ENCODE measurements at places on chromosomes 1 and 21. TPM values are rescaled to one million over a fixed set of nuclear protein-coding genes. Genes with fewer than 3 reads are reported as not detected.

DNA sequence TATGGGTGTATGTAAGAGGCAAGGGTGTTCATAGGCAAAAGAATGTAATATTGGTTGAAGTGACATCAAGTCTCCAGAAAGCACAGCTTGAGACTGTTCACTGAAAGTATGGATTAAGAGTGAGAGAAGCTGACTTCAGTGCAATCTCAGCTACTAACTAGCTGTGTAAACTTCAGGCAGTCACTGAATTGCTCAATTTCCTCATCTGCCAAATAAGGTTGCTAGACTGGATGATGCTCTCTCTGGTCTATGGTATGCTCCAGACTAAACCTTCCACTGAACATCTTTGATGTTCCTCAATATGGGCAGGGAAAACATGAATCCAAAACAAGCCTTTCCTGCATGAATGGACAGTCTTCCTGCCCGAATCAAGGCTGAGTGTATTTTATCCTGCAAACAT, 111.8 kb upstream of the USH2A start:
- no peak for DNase-seq
- H3K4me3 ChIP-seq: no peak overlapping the region
- no peaks in the 10 kb centered on the region for H3K4me1 ChIP-seq
- no peak overlapping the region for H3K27ac ChIP-seq
- no peaks in the 10 kb centered on the region for H3K27me3 ChIP-seq
- H3K36me3 ChIP-seq: no peaks in the 10 kb centered on the region

Gene PYHIN1
- polyA plus RNA-seq: not detected

DNA sequence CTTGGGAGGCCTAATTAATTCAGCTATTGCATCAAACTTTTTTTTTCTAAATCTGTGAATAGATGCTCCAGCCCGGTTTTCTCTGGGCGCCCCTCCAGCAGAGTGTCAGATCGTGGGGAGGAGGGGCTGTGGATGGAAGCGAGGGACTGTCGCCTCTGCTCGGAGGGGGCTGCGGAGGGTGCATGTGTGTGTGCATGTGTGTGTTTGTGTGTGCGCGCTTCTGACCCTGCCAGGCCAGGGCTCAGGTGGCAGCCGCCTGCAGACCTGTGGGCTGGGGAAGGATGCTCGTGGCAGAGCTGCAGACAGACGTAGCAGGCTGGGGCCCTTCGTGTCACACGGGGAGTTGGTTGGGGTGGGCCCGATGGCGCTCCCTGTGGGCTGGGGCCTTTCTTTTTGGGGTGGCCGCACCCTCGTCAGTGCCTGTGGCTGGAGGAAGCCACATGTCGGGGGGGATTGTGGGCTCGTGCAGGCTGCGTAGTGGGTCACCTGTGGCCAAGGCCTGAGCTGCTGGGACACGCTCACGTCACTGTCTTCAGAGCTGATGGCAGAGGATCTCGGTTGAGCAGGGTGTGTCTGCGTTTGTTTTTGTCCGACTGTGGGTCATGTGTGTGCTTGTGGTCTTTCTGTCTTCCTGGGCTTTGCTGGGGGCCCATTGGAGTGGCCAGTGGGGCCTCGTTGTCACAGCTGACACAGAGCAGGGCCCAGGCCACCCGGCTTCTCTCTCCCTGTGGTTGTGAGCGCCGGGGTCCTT, 2.8 kb downstream of the SKI start:
- H3K36me3 ChIP-seq: no peaks in the 10 kb centered on the region
- peaks cover 64% of the 10 kb centered on the region for H3K4me1 ChIP-seq
- no peak for DNase-seq
- peak overlapping the region; percentile 83 for H3K4me3 ChIP-seq
- H3K27ac ChIP-seq: peak overlapping the region; percentile 89

Gene SLC45A1
- 3.2 TPM for polyA plus RNA-seq

DNA sequence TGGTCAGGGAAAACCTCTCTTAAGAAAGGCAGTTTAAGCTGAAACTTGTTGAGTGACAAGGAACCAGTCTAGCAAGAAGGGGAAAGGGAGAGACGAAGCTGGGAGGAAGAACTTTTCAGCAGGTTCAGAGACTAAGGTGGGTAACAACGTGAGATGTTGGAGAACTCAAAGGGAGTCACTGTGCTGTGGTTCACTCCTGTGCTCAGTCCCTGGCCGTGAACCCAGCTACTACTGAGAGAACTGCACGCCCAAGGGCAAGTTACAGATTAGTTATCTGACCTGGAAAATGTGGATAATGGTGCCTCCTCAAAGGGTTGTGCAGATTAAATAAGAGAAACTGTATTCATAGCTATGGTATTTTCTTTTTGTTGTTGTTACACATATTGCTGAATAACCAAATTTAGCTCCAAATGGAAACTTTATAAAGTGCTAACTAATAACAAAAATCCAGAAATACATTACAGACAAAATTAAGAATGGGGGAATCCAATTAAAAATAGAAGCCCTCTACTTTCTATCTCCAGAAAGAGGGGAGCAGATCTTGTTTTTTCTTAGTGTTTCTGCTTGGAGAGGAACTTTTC, 2.9 kb downstream of the ZBTB40 start:
- no peaks in the 10 kb centered on the region for H3K27me3 ChIP-seq
- H3K27ac ChIP-seq: no peak overlapping the region
- no peaks in the 10 kb centered on the region for H3K36me3 ChIP-seq

DNA sequence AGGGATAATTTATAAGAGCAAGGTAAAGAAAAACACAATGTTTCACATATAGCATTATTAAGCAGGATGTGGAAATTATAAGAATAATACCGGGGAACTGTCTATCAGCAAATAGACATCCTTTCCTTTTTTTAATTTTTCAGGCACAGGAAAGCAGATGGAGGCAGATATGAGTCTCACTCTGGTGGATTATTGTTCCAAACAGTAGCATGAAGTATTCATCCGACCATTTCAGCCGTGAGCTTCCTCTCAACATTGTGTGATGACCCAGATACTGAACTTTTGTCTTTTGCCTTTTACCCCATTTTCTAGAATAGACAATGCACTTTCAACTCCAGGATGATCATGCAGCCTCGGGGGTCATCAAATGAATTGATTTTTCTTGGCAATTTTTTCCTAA, 599.8 kb downstream of the ADGRL2 start:
- no peak overlapping the region for H3K4me3 ChIP-seq
- H3K36me3 ChIP-seq: no peaks in the 10 kb centered on the region
- H3K27me3 ChIP-seq: no peaks in the 10 kb centered on the region
- no peak for DNase-seq

- H3K27me3 ChIP-seq: no peaks in the 10 kb centered on the region
- H3K36me3 ChIP-seq: no peaks in the 10 kb centered on the region
- H3K4me1 ChIP-seq: no peaks in the 10 kb centered on the region
These were observed 640.7 kb downstream of the ADGRL2 start for GRCh38 chr1:82441402-82441801.

GRCh38 chr1:93005252-93005598, 44.0 kb upstream of the DIPK1A start:
- no peak for DNase-seq
- H3K27ac ChIP-seq: no peak overlapping the region
- H3K27me3 ChIP-seq: peaks cover 5% of the 10 kb centered on the region
- H3K4me1 ChIP-seq: no peaks in the 10 kb centered on the region
- H3K4me3 ChIP-seq: no peak overlapping the region
- H3K36me3 ChIP-seq: no peaks in the 10 kb centered on the region

GRCh38 chr1:201269281-201269680, 14.0 kb upstream of the PKP1 start:
- DNase-seq: no peak
- no peak overlapping the region for H3K27ac ChIP-seq
- H3K36me3 ChIP-seq: no peaks in the 10 kb centered on the region
- no peak overlapping the region for H3K4me3 ChIP-seq
- H3K4me1 ChIP-seq: no peaks in the 10 kb centered on the region

- no peaks in the 10 kb centered on the region for H3K27me3 ChIP-seq
- DNase-seq: no peak
- no peak overlapping the region for H3K27ac ChIP-seq
- H3K4me3 ChIP-seq: no peak overlapping the region
- peaks cover 27% of the 10 kb centered on the region for H3K4me1 ChIP-seq
- H3K36me3 ChIP-seq: peaks cover 100% of the 10 kb centered on the region
These were observed 88.9 kb downstream of the UBR4 start for GRCh38 chr1:19121192-19121591.

DNA sequence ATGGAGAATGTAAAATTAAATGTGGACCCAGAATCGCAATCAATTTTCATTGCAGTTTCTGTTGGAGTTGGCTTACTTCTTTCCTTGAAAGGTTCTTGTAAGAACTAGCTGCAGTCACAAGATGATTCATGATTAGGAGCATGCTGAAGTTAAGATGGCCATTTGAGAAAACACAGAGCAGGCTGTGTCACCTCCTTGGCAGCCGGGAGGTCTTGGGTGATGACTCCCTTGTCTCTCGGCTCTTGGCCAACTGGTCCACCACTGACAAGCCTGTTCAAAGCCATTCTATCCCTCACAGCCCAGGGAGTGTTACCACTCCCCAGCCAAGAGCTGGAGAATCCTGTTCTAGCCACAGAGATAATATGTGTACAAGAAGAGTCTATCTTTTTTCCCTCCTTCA, 40.6 kb downstream of the OPTC start:
- H3K27ac ChIP-seq: no peak overlapping the region
- no peaks in the 10 kb centered on the region for H3K36me3 ChIP-seq
- H3K4me3 ChIP-seq: no peak overlapping the region
- H3K4me1 ChIP-seq: peaks cover 28% of the 10 kb centered on the region
- no peak for DNase-seq

GRCh38 chr1:110003747-110004428, 19.3 kb downstream of the AHCYL1 start:
- peaks cover 41% of the 10 kb centered on the region for H3K4me1 ChIP-seq
- no peaks in the 10 kb centered on the region for H3K27me3 ChIP-seq
- DNase-seq: peak; percentile 48
- H3K4me3 ChIP-seq: no peak overlapping the region
- H3K27ac ChIP-seq: peak overlapping the region; percentile 66

Gene FAM151A
- 0.64 TPM for polyA plus RNA-seq

Gene PODN
- polyA plus RNA-seq: 11.4 TPM

DNA sequence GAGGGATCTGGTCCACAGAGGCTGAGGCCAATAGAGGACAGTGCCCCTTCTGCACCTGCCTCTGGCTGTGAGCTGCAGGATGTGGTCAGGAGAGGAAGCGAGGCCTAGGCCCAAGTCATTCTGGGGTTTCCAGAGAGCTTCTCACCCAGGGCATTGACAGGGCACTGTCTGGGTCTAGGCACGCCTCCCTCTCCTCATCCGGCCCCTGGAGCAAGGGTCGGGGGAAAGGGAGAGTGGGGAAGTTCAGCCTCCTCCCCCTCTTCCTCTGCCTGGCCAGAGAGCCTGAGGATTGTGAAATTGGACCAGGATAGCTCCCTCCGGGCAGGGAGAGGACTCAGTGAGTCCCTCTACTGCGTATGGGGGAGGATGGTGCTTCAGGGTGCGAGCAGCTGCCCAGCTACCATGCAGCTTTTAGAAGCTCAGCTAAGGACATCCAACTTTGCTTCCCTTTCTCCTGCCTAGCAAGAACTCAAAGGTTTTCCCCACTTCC, 6.3 kb upstream of the INAVA start:
- no peaks in the 10 kb centered on the region for H3K36me3 ChIP-seq
- no peak overlapping the region for H3K27ac ChIP-seq
- H3K4me1 ChIP-seq: peaks cover 4% of the 10 kb centered on the region
- peaks cover 60% of the 10 kb centered on the region for H3K27me3 ChIP-seq

DNA sequence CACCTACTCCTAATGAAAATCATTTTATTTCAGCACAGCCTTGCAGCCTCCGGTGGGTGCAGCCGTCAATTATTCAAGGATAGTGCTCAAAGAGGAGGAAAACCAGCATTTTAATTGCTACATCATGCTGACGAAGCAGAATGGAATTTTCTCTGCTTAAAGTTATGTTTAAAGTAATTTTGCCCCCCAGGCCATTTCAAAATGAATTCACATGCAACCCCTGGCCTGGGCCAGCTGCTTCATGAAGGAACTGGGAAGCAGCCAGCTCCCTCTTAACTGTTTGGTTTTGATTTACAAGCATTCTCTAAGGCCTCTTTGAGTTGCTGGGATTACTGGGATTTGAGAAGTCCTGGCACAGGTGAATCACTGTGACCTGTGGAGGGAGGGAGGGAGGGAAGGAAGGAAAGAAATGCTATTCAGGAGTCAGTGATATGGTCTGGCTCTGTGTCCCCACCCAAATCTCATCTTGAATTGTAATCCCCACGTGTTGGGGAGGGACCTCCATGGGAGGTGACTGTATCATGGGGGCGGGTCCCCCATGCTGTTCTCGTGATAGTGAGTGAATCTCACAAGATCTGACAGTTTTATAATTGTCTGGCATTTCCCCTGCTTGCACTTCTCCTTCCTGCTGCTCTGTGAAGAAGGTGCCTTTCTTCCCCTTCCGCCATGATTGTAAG, 66.0 kb downstream of the PGBD5 start:
- H3K27me3 ChIP-seq: no peaks in the 10 kb centered on the region
- no peak overlapping the region for H3K27ac ChIP-seq
- DNase-seq: no peak
- no peaks in the 10 kb centered on the region for H3K36me3 ChIP-seq

Gene LRRIQ3
- polyA plus RNA-seq: 0.22 TPM

Gene AIM2
- polyA plus RNA-seq: 0.66 TPM

DNA sequence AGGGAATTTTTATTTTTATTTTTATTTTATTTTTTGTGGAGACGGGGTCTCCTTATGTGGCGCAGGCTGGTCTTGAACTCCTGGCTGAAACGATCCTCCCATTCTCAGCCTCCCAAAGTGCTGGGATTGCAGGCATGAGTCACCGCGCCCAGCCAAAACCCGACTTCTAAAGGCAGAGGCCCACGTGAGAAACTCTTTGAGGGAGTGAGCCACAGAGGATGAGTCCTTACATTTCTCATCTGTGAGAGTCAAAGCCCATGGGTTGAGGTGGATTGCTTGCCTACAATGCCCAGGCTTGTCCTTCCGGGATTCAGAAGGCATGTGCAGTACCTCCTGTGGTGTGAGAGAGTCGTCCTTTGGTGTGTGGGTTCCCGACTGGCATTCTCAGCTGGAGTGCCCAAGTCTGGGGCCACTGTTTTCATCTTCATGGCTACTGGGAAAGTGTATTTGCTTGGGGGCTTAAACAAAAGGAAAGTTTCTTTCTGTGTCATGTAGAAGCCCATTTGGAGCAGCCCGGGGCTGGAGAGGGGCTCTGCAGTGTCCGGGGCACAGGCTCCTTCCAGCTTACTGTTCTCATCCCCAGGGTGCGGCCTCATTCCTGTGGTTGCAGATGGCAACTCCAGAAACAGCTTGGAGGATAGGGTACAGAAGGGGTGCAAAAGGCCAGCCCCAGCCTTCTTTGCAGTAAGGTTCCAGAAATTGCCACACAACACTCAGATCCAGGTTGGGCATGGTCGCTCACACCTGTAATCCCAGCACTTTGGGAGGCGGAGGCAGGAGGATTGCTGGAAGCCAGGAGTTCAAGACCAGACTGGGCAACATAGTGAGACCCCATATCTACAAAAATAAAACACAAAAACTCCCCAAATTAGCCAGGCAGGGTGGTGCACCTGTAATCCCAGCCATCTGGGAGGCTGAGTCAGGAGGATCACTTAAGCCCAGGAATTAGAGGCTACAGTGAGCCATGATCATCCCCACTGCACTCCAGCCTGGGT, 29.4 kb upstream of the CSF3R start:
- H3K4me3 ChIP-seq: no peak overlapping the region
- no peaks in the 10 kb centered on the region for H3K36me3 ChIP-seq
- no peak for DNase-seq
- H3K27me3 ChIP-seq: peaks cover 5% of the 10 kb centered on the region
